Esophagus squamous epithelium (tissue), 5 donors: ENCODE measurements at places on chromosomes 7 and 10. TPM values are rescaled to one million over a fixed set of nuclear protein-coding genes. Genes with fewer than 3 reads are reported as not detected.

The GIMAP7 gene
- 18.1 TPM for total RNA-seq

The PVRIG gene
- total RNA-seq, result 0.99 TPM

The HOXA13 gene
- total RNA-seq, result not detected

The DEPP1 gene
- 2.5 TPM for total RNA-seq

The FOXP2 gene
- 22.1 TPM for total RNA-seq

The PRKG1 gene
- 2.5 TPM for total RNA-seq

The SCART1 gene
- total RNA-seq, result 0.06 TPM

The DNAH11 gene
- 0.91 TPM for total RNA-seq

The FHIP2A gene
- 4.8 TPM for total RNA-seq

GRCh38 chr7:125877246-125877645 lies 947.6 kb upstream of the POT1 start:
- no peak for DNase-seq
- no peaks in the 10 kb centered on the region for H3K36me3 ChIP-seq
- no peaks in the 10 kb centered on the region for H3K4me1 ChIP-seq
- no peaks in the 10 kb centered on the region for H3K27me3 ChIP-seq
- no peak overlapping the region for H3K4me3 ChIP-seq

DNA sequence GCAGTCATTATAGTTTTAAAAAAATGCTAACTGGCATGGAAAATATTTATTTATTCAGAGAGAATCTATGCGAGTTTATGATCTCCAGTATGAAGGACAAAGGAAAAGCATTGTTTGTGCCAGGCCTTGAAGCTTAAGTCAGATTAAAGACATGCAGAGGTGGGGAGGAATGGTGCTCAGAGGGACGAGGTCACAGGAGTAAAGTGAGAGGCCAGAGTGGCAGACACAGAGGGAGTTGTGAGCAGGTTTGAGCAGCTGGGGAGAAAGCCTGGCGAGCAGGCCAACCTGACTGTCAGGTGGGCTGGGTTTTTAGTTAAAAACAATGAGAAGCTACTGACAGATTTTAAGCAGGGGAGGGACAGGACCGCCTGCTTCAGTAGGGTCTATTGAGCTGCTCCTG lies 6.8 kb upstream of the CCNY start:
- H3K4me3 ChIP-seq, result no peak overlapping the region
- no peak overlapping the region for H3K27ac ChIP-seq
- H3K4me1 ChIP-seq, result peaks cover under 1% of the 10 kb centered on the region

DNA sequence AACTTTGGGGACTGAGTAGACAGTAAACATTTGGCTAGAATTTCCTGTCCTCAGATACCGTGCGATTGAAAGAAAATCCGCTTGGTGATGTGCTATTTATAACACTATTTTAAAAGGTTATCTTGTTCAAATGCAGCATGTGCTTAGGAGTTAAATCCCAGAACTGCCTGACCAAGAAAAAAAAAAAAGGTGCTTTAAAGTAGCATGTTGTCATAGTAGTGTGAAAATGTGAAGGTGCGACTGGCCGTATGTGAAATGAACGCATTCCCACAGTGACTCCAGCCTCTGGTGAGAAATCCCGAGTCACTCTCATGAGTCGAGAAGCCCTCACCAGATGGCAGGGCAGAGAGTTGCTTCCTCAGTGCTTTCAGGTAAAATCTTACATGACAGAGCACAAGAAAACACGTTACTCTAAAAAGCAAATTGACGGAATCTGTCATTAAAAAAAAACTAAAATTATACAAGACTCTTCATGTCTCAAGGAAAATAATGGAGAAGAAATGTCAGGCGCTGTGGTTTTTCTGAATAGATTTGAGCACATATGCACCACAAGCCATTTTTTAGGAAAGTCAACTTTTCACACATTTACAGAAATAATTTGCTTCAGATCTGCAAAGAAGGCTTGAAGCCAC lies 18.4 kb upstream of the KLF6 start:
- peak overlapping the region; percentile 90 for H3K27ac ChIP-seq
- H3K4me3 ChIP-seq, result no peak overlapping the region
- peaks cover 34% of the 10 kb centered on the region for H3K4me1 ChIP-seq

DNA sequence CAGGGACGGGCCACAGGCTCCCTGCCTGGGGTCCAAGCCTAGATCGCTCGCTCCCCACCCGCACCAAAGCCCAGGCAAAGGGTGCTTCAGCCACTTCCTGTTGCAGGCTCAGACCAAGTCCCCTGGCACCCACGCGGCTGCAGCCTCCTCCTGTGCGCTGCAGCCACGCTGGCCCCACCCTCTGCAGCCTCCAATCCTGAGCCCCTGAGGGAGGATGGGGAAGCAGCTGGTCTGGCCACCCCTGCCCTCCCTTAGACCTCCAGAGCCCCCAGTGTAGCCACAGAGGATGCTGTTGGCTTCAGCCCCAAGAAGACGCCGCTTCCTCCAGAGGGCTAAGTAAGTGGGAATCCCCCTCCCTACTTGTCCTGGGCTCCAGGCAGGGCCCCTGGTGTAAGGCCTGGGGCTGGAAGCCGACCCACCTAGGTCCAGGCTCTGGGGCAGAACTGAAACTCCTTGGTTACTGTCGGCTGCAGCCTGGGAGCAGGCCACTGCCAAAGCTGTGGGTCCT lies 9.4 kb downstream of the LIMK1 start:
- no peak for DNase-seq
- peak overlapping the region; percentile 64 for H3K4me3 ChIP-seq
- peak overlapping the region; percentile 60 for H3K27ac ChIP-seq
- H3K27me3 ChIP-seq, result no peaks in the 10 kb centered on the region
- peaks cover 46% of the 10 kb centered on the region for H3K36me3 ChIP-seq
- H3K4me1 ChIP-seq, result peaks cover 23% of the 10 kb centered on the region

DNA sequence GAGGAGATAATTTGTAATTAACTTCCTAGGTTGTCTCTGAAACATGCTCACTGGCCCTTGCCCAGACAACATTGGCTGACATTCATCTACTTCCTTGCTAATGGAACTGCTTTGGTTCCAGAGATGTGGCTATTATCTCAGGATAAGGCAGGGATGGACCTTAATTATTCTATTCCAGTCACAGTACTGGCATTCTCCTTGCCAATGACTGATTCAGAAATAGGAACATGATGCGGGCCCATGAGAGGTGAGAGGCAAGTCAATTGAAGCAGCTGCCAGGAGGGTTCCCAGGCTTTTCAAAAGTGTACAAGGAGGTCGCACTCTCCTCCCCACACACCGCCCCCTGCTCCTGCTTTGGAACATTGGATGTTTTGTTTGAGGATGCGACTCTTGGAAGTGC lies 109.6 kb upstream of the DGKB start:
- no peak overlapping the region for H3K4me3 ChIP-seq
- no peaks in the 10 kb centered on the region for H3K36me3 ChIP-seq
- H3K4me1 ChIP-seq, result no peaks in the 10 kb centered on the region
- H3K27ac ChIP-seq, result no peak overlapping the region
- H3K27me3 ChIP-seq, result no peaks in the 10 kb centered on the region
- DNase-seq, result no peak

- DNase-seq, result no peak
- no peak overlapping the region for H3K27ac ChIP-seq
- no peaks in the 10 kb centered on the region for H3K4me1 ChIP-seq
- H3K36me3 ChIP-seq, result no peaks in the 10 kb centered on the region
These were observed 99.3 kb upstream of the RPA3 start for GRCh38 chr7:7817748-7818147.

DNA sequence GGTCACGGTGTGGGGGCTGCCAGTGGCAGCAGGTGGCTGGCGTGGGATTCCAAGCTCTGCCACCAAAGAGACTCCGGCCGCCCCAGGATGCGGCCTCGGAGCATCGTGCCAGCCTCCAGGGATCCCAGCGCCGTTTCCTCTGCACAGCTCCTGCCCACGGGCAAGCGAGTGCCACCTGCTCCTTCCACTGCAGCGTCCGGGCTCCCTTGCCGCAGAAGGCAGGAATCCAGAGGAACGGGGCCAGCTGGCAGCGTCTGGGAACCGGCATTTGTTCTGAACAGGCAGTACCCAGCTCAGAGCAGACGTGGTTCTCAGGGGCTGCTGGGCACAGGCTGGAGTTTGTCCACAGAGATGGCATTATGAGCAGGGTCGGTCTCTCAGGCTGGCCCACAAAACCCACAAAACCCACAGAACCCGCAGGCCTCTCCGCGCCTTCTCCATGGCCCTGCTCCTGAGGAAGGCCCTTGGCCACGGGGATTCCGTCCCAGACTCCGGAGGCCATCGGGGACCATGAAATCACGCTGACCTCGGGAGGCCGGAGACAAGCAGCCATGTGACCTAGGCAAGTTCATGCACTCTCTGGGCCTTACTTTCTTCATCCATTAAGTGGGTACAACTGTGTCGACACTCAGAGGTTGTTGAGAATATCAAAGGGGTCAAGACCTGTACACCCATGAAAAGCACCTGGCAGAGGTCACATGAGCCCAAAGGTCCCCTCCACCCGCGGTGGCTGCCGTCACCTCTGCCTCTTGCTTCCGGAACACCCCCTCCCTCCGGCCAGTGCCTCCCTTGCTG lies 72.1 kb upstream of the TNRC18 start:
- no peaks in the 10 kb centered on the region for H3K27me3 ChIP-seq
- peaks cover 3% of the 10 kb centered on the region for H3K36me3 ChIP-seq
- peak overlapping the region; percentile 20 for H3K27ac ChIP-seq

DNA sequence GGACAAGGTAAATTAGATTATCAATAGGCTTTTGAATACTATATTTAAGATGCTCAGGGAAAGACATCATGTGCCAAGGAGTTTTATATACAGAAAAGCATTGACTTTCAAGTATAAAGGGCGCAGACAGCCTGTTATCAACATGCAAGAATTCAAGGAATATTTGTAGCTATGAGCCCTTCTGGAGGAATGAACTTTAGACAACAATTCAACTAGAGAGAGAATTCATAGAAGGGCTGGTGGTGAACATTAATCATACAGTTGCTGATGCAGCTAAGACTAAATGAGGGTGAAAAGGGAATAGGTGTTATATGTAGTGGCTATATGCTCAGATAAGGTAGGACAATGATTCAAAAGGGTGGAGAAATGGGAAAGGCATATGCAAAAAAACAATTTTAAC lies 41.2 kb downstream of the AOAH start:
- no peak for DNase-seq
- H3K4me1 ChIP-seq, result no peaks in the 10 kb centered on the region
- no peak overlapping the region for H3K4me3 ChIP-seq

GRCh38 chr10:68992636-68993440 lies 4.2 kb downstream of the KIFBP start:
- no peak for DNase-seq
- peaks cover 63% of the 10 kb centered on the region for H3K4me1 ChIP-seq
- peak overlapping the region; percentile 32 for H3K27ac ChIP-seq
- H3K4me3 ChIP-seq, result no peak overlapping the region
- no peaks in the 10 kb centered on the region for H3K36me3 ChIP-seq
- no peaks in the 10 kb centered on the region for H3K27me3 ChIP-seq

DNA sequence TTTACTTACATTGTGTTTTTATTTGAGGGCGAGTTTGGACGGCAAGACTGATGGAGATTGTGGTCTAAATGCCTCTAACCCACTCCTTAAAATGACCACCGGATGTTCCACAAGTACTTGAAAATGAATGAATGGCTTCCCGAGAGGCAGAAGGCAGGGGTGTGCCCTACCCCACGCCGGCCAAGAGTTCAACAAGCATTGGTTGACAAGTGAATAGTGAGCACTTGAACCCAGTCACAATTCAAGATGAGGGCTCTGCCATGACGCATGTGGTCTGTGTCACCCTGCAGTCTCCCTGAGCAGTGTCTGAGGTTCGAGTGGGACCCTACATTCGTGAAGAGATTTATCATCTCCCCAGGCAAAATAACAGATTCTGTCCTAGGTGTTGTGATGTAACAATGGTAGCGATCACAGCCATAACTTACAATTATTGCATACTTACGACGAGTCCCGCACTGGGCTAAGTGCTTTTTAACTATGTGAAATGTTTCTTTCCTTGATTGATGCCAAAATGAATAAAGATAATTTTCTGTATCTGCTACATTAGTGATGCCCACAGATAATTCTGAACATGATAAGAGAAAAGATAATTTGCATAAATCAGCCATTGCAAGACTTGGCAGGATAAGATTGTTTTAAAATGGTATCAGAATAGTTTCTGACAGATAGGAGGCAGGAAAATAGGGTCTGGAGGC lies 305.4 kb downstream of the WDR37 start:
- H3K4me3 ChIP-seq, result no peak overlapping the region
- no peaks in the 10 kb centered on the region for H3K27me3 ChIP-seq
- DNase-seq, result no peak
- H3K36me3 ChIP-seq, result no peaks in the 10 kb centered on the region
- no peak overlapping the region for H3K27ac ChIP-seq

GRCh38 chr7:98520356-98520951 lies 96.6 kb upstream of the NPTX2 start:
- H3K27me3 ChIP-seq, result peaks cover 5% of the 10 kb centered on the region
- no peak for DNase-seq
- no peak overlapping the region for H3K27ac ChIP-seq

GRCh38 chr10:123909426-123909825 lies 17.8 kb upstream of the CPXM2 start:
- H3K4me1 ChIP-seq, result peaks cover 3% of the 10 kb centered on the region
- H3K36me3 ChIP-seq, result no peaks in the 10 kb centered on the region
- no peak overlapping the region for H3K4me3 ChIP-seq
- DNase-seq, result no peak
- no peaks in the 10 kb centered on the region for H3K27me3 ChIP-seq
- no peak overlapping the region for H3K27ac ChIP-seq

DNA sequence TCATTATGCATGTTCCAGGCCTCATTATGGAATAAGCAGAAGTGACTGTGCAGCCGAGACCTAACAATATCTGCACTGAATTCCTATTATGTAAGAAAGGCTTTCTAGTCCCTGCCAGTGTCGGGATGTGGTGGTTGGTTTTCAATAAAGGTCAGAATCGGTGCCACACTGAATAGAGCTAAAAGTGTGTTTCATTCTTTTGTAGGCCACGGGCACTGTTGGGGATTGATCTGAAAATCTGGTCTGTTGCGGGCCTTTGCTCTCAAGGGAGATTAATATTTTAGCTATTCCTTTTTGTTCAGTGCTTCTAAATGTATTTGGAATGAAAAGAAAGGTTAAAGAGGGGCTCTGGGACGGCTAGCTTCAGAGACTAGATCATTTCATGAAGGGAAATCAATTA lies 559.4 kb upstream of the GALNT17 start:
- no peak for DNase-seq
- H3K4me3 ChIP-seq, result no peak overlapping the region
- no peaks in the 10 kb centered on the region for H3K36me3 ChIP-seq
- no peak overlapping the region for H3K27ac ChIP-seq

DNA sequence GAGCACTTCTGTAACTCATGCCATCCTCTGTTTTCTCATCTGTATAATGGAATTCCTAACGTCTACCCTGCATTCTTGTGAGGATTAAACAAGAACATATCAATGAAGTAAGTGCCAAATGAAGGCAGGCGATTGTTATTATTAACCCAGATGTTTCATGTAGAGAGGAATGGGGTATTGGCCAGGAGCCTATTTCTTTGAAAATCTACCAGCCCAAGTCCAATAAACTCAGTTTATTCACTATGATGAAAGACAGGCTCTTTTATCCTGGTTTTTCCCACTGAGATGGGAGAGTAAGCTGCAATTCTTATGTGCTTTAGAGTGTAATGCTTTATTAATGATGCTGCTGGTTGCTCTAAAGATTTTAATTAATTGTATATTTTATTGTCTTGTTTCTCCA lies 9.6 kb downstream of the CTTNBP2 start:
- no peak overlapping the region for H3K27ac ChIP-seq
- H3K27me3 ChIP-seq, result no peaks in the 10 kb centered on the region
- H3K36me3 ChIP-seq, result no peaks in the 10 kb centered on the region

GRCh38 chr10:119602241-119603095 lies 5.7 kb upstream of the TIAL1 start:
- no peaks in the 10 kb centered on the region for H3K36me3 ChIP-seq
- H3K27me3 ChIP-seq, result no peaks in the 10 kb centered on the region
- H3K4me1 ChIP-seq, result peaks cover 2% of the 10 kb centered on the region
- no peak overlapping the region for H3K27ac ChIP-seq
- no peak overlapping the region for H3K4me3 ChIP-seq
- no peak for DNase-seq

- no peak for DNase-seq
- no peak overlapping the region for H3K27ac ChIP-seq
- no peaks in the 10 kb centered on the region for H3K27me3 ChIP-seq
- no peak overlapping the region for H3K4me3 ChIP-seq
- no peaks in the 10 kb centered on the region for H3K36me3 ChIP-seq
These were observed 62.2 kb downstream of the POLL start for GRCh38 chr10:101525848-101526247.
